ENCODE measurements at places on chromosomes 7 and 10.

GRCh38 chr7:46557295-46557711, 636.2 kb upstream of the IGFBP3 start:
- peak; percentile 76 for DNase-seq

DNA sequence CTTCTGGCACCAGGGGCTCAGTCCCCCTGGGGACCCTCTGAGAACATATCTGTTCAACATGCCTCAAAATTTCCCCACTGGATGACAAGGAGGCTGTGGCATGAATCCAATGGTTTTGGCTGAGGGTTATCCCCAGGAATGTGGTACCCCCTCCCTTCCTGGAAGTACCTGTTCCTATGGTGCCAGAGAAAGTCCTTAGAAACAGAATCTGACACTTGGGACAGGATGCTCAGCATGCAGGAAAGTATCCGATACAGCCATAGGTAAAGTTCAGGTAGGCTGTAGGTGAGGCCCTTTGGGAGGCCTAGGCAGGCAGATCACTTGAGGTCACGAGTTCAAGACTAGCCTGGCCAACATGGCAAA, 42.7 kb upstream of the A1CF start:
- no peak for DNase-seq

GRCh38 chr10:71970869-71971268, 6.7 kb downstream of the CHST3 start:
- no peak for DNase-seq

DNA sequence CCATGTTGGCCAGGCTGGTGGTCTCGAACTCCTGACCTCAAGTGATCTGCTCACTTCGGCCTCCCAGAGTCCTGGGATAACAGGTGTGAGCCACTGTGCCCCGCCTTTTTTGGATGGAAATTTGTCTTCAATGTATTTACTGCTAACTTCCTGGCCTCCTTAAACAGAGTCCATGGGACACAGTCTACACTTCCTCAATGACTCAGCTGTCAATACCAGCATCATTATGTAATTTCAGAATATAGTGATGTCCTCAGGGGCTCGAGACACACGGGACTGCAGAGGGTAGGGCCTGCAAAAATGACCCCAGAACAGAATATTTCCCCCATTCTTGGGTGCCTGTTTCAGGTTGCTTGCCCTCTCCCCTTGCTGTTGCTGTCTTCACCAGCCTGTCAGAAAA, 31.1 kb downstream of the CAMK2G start:
- DNase-seq, result no peak

GRCh38 chr10:125520968-125521367, 162.0 kb downstream of the TEX36 start:
- DNase-seq, result no peak

GRCh38 chr7:81600608-81601007, 169.2 kb downstream of the HGF start:
- no peak for DNase-seq

DNA sequence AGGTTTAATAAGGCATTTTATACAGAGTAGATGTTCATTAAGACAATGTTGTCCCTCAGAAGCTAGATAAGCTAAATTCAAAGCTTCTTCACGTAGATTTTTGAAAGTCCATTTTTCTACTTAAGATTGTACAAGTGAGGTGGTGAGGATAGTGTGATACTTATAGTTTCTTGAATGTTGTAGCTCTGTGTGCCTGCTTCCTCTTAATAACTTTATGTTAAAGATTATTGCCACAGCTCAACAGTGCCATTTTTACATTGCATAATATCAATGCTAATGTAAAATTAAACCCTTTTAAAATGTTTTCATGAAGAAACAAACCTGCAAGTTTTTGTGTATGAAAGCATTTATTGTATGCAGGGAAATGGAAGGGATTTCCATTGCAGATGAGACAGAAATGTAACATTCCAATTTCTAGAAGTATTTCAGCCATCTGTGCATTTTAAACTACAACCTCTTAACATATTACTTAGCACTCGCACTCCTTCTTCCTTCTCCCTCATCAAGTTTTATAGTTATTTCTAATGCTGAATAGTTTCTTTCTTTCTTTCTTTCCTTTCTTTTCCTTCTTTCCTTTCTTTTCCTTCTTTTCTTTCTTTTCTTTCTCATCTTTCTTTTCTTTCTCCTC, 212.0 kb downstream of the TWIST1 start:
- DNase-seq, result no peak

GRCh38 chr7:43771573-43771972, 13.1 kb downstream of the BLVRA start:
- DNase-seq, result no peak

DNA sequence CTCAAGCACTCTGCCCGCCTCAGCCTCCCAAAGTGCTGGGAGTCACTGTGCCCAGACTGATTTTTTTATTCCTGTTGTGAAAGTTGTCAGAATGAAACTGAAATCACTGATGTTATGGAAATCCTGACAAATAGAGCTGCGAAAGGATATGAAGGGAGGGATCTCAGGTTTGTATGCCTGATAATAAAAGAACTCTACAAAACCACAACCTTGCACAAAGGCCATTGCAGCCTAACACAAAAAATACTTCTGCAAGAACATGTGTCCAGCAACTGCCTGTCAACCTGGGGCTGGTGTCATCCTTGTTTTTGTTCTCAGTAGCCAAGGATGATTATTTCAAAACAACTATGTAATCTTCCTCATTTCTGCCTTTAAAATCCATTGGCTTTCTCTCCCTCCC, 126.1 kb downstream of the NEBL start:
- no peak for DNase-seq

GRCh38 chr7:77806425-77806824, 7.9 kb downstream of the PHTF2 start:
- DNase-seq, result no peak
